ENCODE measurements at places on chromosomes 1 and 21.

DNA sequence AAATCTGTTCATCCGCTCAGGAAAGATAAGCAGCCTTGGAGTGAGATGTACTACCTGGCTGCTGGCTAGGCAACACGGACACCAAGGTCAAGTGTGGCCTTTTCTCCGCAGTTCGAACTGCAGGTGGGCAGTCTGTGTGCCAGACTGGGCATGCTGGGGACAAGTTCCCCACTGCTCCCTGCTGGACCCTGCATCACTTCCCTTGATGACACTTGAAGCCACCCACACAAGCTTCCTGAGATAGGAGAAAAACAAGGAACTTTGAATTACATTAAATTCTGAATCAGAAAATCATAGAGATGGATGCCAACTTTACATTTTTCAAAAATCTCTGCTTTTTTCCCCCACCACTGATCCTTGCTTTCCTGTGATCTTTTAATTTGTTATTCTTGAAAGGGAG is 38.3 kb downstream of the BEND5 start:
- DNase-seq = no peak

- DNase-seq = no peak
These were observed 143.1 kb downstream of the TGFBR3 start for GRCh38 chr1:91742848-91743292.

- no peak for DNase-seq
These were observed 633.8 kb downstream of the NCAM2 start for GRCh38 chr21:21631961-21632360.

DNA sequence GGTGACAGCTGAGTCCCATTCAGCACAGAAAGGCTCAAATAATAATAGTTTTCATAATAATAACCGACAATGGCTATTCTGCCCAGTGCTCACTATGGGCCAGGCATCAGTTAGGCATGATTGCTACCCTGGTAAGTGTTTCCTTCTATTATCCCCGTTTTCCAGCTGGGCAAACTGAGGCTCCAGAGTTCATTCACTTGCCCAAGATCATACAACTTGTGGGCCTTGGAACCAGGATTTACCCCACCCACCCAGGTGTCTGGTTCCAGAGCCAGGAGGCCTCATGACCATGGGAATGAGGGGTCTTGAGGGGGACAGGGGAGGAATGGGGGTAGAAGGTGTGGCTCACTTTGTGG is 518 bp downstream of the PLOD1 start:
- no peak for DNase-seq

- no peak for DNase-seq
These were observed 66.4 kb upstream of the CASZ1 start for GRCh38 chr1:10862743-10863335.

Data from stimulated activated CD8-positive, alpha-beta memory T cell treated with anti-CD3 and anti-CD28 coated beads, Interleukin-7, amount 100 ng/mL, for 24 hours (primary cell).